ENCODE measurements at places on chromosomes 13 and 19.

DNA sequence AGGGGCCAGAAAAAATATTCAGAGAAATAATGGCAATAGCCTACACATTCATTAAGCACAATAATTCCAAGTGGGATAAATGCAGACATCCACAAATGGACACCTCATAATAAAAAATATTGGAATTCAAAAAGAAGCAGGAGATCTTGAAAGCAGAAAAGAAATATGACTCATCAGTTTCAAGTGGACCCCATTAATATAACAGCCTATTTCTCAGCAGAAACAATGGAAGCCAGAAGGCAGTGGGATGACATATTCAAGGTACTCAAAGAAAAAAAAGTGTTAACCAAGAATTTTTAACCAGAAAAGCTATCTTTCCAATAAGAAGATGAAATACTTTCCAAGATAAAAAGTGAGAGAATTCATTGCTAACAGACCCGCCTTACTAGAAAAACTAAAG lies 48.4 kb upstream of the CYP2A13 start:
- DNase-seq: no peak

GRCh38 chr13:111899714-111900389 lies 167.1 kb upstream of the SOX1 start:
- no peak for DNase-seq

- peak; percentile 80 for DNase-seq
These were observed 176.9 kb downstream of the SHISA2 start for GRCh38 chr13:25874907-25875306.

GRCh38 chr19:54179921-54180461 lies 7.0 kb upstream of the TMC4 start:
- peak; percentile 87 for DNase-seq

- no peak for DNase-seq
These were observed 702.9 kb upstream of the PCDH9 start for GRCh38 chr13:67932991-67933390.

- no peak for DNase-seq
These were observed 7.5 kb downstream of the CCDC61 start for GRCh38 chr19:46002678-46003275.

- no peak for DNase-seq
These were observed 72.5 kb downstream of the EDNRB start for GRCh38 chr13:77846173-77846572.

- no peak for DNase-seq
These were observed 11.8 kb upstream of the EDNRB start for GRCh38 chr13:77930430-77930829.

GRCh38 chr13:92767468-92767867 lies 459.1 kb upstream of the GPC6 start:
- no peak for DNase-seq

DNA sequence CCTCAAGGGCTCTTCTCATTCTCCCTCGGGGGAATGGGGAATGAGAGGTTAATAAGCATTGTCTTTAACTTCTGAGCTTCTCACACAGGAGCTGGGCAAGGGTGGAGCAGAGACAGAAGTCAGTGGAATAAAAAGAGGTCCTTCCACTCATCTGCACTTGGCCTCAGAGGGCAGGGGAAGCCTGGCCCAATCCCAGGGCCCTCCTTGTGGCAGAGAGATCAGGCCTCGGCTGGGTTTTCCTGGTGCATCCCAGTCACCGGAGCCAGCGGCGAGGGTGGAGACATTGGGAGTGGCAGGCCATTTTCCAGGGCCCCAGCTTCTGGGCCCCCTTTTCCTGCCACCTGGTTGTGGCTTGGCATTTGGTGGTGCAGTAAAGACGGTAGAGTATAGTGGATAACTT lies 10.6 kb downstream of the CALM3 start:
- no peak for DNase-seq

Measured in Karpas-422 (cell line).